ENCODE measurements at places on chromosomes 7 and 10.

DNA sequence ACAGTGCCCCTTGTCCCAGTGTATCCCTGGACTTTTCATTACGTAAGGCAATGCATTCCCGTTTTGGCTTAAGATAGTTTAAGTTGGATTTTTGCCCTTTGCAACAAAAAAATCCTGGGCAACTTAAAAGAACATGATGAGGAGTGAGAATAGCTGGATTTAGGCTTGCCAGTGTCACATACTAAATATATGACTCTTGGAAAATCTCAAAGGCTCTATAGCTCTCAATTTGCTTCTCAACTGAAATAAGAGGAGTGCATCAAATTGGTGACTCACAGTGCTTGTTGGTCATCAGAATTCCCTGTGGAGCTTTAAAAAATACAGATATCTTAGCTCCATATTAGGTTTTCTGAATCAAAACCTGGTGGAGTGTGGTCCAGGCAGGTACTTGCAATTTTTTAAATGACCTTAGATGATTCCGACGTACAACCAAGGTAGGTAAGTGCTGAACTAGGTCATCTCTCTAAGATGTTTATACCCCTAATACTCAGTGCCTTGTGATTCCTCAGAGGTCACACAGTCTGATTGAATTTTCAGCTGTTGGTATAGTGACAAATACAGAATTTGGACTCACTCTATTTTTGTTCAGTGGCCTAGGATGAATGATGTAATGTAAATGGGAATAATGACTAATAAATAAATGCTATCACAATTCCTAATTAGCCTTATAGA lies 33.9 kb upstream of the ORC5 start:
- no peak for DNase-seq

DNA sequence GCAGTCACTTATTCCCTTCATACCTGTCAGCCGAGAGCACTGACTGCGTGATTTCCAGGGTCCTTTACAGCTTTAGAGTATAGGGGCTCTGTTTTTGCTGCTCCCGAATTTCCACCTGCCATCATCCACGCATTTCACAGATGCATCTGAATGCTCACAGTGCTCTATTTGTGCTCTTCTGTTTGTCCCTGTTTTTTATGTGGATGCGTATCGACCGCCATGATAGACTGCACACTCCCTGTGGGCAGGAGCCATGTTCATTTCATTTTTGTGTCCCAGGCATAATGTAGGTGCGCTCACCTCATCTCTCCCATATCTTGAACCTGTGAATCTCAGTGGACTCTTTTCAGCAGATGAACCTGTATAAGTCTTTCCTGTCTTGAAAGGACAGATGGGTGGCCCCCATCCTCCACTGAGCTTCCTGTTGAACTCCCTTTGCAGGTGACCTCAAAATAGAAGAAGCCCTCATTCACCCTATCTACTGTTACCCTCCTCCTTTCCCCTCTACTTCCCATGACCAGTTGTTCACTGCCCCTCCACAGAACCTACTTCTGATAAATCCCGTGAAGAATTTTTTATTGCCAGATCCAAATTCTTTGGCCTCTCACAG lies 228.4 kb downstream of the CELF2 start:
- DNase-seq, result no peak

- no peak for DNase-seq
These were observed 59.7 kb upstream of the PRSS1 start for GRCh38 chr7:142689439-142690120.

DNA sequence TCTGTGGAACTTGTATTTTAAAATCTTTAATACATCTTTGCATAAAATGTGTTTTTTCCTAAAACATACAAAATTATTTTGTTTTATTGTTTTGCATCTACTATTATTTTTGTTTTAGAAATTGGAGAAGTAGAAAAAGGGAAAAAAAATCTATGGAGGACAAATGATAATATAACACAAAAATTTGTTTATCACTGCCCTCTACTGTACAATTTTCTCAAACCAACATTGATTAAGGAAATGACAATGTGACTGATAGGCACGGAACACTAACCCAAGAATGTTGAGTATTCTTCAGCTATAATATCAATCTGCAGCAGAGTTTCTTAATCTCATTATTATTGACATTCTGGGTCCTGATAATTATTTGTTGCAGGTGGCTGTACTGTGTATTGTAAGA lies 9.5 kb upstream of the ING3 start:
- no peak for DNase-seq

GRCh38 chr7:40303996-40304395 lies 169.2 kb downstream of the SUGCT start:
- no peak for DNase-seq

DNA sequence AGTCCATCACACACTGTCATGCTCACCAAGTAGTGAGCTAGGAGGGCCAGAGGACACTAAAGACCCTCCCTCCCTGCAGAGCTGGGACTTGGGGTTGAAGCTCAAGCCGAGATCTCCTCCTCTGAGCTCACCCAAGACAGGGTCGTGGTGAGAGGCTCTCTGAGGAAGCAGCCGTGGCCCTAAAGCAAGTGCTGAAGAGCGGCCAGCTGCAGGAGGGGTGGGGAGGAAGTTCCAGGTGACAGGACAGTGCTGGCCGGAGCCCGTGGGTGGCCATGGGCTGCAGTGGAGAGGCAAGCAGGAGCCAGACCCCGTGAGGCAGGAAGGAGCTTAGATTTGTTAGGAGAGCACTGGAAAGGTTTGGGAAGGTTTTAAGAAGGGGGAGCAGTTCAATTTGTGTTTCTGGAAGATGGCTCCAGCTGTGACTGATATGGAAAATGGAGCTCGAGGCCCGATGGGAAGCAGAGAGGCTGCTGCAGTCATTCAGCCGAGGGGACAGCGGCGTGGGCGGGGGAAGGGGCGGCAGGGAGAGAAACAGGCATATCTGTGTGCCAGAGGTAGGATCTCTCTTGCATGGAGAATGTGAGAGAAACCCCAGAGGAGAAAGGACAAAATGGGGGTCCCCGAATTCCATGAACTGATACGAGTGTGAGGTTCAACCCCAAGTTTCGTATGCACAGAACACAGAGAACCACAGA lies 26.9 kb upstream of the DNAAF5 start:
- no peak for DNase-seq
